Mesothelial cell of epicardium (in vitro differentiated cells): ENCODE measurements at places on chromosomes 2 and 18. TPM values are rescaled to one million over a fixed set of nuclear protein-coding genes. Genes with fewer than 3 reads are reported as not detected.

DNA sequence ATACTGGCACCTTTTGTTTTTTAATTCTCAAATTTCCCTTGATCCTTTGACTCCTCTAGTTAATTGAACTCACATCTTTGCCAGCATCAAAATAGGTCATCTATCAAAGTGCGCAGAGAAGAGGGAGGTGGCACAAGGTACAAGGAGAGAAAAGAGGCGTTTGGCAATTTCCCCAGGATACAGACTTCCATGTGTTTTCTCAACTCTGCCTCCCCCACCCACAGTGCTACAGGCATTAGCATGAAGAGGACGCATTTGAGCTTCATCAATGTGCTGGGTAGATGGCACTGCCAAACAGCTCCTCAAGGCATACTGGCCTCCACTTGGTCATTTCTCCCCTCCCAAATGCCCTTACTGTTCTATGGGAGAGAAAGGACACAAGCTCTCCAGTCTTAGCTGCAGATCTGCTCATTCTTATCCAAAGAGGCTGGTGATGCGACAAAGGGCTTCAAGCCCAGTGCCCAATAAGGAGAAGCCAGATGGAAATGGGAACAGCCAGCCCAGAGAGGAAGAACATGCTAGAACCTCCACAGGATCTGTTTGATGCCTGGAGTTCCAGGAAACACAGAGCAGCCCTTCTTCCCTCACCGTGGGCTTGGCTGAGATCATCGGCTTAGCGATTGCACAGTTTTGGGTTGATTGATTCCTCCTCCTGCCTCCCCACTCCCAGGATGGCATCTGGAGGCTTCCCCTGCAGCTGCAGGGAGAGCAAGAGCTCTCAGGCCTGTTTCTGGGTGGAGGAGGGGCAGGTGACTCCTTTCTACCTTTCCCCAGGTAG, 144.7 kb upstream of the SMAD2 start:
- H3K4me3 ChIP-seq: no peak overlapping the region
- H3K36me3 ChIP-seq: no peaks in the 10 kb centered on the region
- no peak for DNase-seq
- H3K27me3 ChIP-seq: no peaks in the 10 kb centered on the region
- peaks cover 13% of the 10 kb centered on the region for H3K4me1 ChIP-seq

DNA sequence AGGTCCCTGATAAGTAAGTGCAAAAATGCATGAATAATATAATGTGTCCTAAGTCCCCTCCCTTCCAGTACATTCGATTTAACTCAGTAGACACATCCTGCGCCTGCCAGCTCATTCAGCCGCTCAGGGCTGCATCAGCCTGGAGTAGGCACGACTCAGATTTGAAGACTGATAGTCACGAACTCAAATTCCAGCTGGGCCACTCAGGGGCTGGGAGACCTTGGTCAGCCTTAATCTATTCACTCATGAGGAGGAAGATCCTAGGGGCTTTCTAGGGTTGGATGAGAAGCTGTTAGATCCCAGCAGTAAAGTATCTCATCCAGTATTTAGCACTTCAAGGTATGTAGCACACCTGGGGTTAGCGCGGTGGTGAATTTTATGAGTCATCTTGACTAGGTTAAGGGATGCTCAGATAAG, 98.9 kb upstream of the ODC1 start:
- H3K4me3 ChIP-seq: no peak overlapping the region
- DNase-seq: no peak
- H3K4me1 ChIP-seq: peaks cover 14% of the 10 kb centered on the region
- H3K27ac ChIP-seq: no peak overlapping the region

- no peak overlapping the region for H3K27ac ChIP-seq
- peaks cover 2% of the 10 kb centered on the region for H3K4me1 ChIP-seq
- H3K4me3 ChIP-seq: no peak overlapping the region
- no peaks in the 10 kb centered on the region for H3K27me3 ChIP-seq
Observed at GRCh38 chr2:139478165-139478914, 698.1 kb upstream of the NXPH2 start.

- peaks cover 3% of the 10 kb centered on the region for H3K36me3 ChIP-seq
- no peak for DNase-seq
- peaks cover 30% of the 10 kb centered on the region for H3K4me1 ChIP-seq
- no peaks in the 10 kb centered on the region for H3K27me3 ChIP-seq
- H3K4me3 ChIP-seq: no peak overlapping the region
- H3K27ac ChIP-seq: peak overlapping the region; percentile 84
Observed at GRCh38 chr18:3983351-3983969, 471.6 kb downstream of the DLGAP1 start.

GRCh38 chr2:75342504-75343175, 143.3 kb upstream of the TACR1 start:
- no peak for DNase-seq
- H3K4me3 ChIP-seq: no peak overlapping the region
- peaks cover 22% of the 10 kb centered on the region for H3K4me1 ChIP-seq
- peaks cover 2% of the 10 kb centered on the region for H3K27me3 ChIP-seq

DNA sequence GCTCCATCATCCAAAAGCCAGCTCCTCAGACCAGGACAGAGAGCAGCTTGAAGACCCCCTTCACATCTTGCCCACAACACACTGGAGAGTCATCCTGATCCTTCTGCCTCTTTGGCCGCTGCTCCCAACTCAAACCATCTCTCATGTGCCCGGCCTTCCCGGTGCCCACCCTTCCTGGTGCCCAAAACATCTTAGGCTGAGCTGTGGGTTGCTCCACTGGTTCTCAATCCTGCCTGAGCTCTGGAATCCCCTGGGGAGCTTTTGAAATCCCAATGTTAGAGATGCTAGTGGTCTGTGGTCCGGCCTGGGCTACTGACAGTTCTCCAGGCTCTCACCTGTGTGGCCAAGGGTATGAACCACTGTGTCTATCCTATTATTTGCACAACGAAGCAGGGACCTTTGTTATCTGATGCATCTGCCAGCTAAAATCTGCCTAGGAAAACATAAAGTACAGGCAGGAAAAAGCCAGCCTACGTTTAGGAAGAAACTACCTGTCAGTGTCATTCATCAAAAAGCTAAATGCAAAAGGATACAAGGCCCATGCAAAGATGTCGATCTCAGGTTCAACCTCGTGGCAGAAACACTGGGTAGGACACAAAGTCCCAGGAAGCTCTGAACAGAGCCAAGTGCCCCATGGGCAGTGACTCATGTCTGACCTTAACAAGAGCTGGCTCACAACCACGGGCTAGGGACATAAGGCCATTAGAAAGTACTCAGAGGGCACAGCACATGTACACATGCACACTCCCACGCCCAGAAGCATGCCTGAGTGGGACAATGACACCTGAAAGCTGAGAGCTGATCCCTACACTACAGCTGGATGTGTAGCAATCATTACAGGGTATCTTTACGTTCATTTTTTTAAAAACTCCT, 30.8 kb downstream of the TBC1D8 start:
- H3K27me3 ChIP-seq: no peaks in the 10 kb centered on the region
- no peak overlapping the region for H3K27ac ChIP-seq
- H3K36me3 ChIP-seq: no peaks in the 10 kb centered on the region
- no peak for DNase-seq
- peaks cover 11% of the 10 kb centered on the region for H3K4me1 ChIP-seq

GRCh38 chr2:236976266-236977062, 109.2 kb upstream of the COPS8 start:
- DNase-seq: no peak
- H3K4me3 ChIP-seq: no peak overlapping the region
- H3K36me3 ChIP-seq: no peaks in the 10 kb centered on the region
- no peaks in the 10 kb centered on the region for H3K27me3 ChIP-seq
- H3K27ac ChIP-seq: no peak overlapping the region
- H3K4me1 ChIP-seq: peaks cover 35% of the 10 kb centered on the region

DNA sequence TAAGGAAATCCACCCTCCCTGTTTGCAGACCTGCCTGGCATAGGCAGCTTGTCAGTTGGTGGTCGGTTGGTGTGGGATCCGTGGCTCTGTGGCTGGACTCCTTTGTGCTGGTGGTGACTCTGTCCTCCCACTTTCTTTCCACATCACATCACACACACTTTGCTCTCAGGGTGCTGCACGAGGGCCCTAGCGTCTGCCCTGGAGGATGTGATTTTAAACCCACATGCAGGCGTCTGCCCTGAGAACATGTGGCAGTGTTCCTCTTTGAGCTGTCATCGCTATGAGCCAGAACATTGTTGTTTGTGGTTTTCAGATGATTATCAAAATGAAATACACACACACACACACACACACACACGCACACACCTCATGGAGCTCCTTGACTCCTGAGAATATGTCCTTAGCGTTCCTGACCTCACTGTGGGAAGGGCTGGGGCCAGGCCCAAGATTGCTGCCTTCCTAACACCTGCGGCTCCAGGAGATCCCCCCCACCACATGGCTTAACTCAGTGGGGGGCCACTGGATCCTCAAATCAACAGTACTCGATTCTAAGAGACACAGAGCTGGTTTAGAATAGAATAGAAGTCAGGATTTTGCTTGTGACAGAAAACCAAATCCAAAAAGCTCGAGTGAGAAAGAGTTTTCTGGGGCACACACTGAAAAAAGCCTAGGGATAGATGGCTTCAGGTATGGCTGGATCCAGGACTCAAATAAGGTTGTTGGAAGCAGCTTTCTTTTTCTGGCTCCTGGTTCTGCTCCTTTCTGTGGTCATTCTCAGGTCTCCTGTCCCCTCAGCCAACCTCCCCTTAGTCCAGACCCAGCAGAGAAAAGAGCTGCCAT, 54.8 kb downstream of the RTP5 start:
- DNase-seq: no peak
- peaks cover 11% of the 10 kb centered on the region for H3K27me3 ChIP-seq
- no peaks in the 10 kb centered on the region for H3K4me1 ChIP-seq
- H3K4me3 ChIP-seq: no peak overlapping the region
- no peak overlapping the region for H3K27ac ChIP-seq

RPRM gene
- 14.4 to 15.5 TPM (median 15.2 TPM) in 3 replicates for total RNA-seq

LOXHD1 gene
- total RNA-seq: 0.07 to 0.14 TPM in 2 of 3 replicates, not detected in the other

SCN2A gene
- 1.9 to 2.9 TPM (median 2.5 TPM) in 3 replicates for total RNA-seq

POTEI gene
- total RNA-seq: 7.0 to 7.3 TPM (median 7.1 TPM) in 3 replicates

SKA1 gene
- total RNA-seq: 5.0 to 5.9 TPM (median 5.5 TPM) in 3 replicates

GPR39 gene
- total RNA-seq: 0.07 to 0.47 TPM (median 0.31 TPM) in 3 replicates
